ENCODE measurements at places on chromosomes 7 and 10.

DNA sequence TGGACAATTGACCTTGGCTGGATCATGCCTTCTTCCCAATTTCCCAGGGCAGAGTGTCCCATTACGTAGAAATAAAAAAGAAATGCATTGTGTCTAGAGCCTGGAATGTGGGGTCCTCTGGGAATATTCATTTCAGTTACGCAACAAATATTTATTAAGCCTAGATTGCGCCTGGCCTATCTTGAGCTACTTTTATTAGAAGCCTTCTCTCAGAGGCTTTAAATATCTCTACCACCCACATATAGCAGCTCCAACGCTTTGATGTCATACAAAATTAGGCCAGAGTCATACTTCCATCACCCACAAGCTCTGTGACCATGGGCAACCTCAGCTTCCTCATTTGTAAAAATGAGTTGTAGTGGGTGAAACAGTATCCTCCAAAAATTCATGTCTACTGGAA, 24.9 kb upstream of the CARD11 start:
- DNase-seq = peak; percentile 30

DNA sequence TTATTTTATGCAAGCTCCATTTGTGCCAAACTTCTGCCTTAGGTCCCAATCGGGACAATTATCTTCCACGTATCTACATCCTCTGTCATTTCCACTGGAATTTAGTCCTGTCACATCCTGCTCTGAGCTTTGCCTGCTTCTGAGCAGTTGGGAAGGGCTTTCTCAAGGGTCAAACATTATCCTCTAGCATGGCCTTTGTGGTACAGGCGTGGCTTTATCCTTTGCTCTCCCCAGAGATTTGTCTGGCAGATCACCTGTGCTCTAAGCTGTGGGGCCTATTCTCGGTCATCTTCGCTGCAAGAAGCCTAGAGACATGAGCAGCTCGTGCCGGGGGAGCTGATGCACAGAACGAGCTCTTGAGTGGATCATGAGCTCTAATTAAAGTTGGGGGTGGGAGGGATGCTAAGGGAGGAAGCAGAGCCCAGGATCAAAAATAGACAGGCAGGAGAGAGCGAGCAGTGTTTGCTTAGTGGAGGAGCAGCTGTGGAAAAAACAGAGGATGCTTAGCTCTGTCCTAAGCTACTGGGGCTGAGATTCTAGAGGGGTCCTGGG, 19.8 kb upstream of the TMEM273 start:
- no peak for DNase-seq

- no peak for DNase-seq
These were observed 948 bp downstream of the TMEM229A start for GRCh38 chr7:124031919-124032318.

- DNase-seq = no peak
These were observed 484.0 kb upstream of the FZD8 start for GRCh38 chr10:36126076-36126475.

DNA sequence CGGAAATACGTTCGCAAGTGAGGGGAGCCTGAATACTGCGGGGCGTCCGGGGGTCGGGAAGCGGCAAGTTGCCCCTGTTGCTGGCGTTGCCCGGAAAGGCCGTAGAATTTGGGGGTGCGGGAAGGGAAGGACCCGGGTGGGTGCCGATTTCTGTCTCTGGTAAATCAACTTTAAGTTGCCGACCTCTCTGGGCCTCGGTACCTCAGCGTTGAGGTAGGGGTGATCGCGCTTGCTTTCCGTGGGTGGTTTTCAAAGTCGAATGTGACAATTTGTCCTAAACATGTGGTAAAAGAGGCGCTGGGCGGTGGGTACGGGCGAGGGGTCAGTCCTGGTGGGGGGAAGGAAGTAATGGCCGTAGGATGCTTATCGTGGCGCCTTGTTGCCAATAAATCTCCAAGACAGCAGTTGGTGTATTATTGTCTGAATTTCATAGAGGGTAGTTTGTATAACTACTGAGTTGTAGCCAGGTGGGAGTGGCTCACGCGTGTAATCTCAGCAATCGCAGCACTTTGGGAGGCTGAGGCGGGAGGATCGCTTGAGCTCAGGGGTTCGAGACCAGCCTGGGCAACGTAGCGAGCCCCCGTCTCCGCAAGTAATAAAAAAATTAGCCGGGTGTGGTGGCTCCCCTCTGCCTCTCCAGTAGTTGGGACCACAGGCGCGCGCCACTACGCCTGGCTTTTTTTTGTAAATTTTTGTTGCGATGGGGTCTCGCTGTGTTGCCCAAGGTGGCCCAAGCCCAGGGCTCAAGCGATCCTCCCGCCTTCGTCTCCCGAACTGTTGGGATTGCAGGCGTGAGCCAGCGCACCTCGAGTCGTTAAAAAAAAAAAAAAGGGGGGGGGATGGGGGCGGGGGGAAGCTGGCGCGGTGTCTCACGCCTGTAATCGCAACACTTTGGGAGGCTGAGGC, 644 bp downstream of the BUD23 start:
- DNase-seq = no peak

- no peak for DNase-seq
These were observed 37.4 kb downstream of the VTI1A start for GRCh38 chr10:112484399-112484798.

GRCh38 chr10:71005337-71006305, 117.3 kb upstream of the PCBD1 start:
- no peak for DNase-seq

DNA sequence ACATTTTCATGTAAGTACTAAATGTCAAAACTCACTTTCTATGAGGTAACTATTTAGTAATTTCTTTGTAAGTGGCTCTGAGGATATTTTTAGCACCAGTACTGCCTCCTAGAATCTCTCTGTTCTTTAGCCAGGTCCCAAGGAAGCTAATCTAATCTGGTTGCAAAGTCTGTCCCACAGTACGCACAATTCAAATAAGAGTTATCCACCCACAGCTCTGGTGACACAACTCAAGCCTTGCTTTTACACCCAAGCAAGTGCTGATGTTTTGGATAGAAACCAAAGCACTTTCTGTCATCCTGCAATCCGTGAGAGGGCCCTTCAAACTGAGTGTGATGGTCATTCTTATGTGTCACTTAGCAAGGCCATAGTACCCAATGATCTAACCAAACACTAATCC, 14.5 kb downstream of the GIMAP5 start:
- DNase-seq = no peak

GRCh38 chr10:78508955-78509748, 475.5 kb downstream of the RPS24 start:
- no peak for DNase-seq

DNA sequence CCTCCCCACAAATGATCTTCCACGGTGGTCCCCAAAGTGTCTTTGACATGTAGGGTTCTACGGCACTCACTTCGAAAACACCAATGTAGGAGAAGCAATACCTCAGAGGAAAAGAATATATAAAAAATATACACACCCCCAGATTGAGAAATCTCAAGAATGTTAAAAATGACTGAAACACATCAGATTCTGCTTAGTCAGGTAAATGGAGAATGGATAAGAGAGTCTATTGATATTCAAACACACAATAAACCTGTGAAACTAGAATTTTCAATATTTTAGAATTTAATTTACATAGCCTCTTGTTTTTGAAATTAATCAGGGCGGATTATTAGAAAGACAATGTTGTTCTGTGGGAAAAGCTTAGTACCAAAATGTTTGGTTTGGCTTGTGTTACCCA, 712.4 kb downstream of the GATA3 start:
- DNase-seq = no peak

GRCh38 chr7:117134889-117135552, 181.7 kb downstream of the ST7 start:
- peak; percentile 30 for DNase-seq

GRCh38 chr10:115830265-115830970, 442.6 kb downstream of the GFRA1 start:
- no peak for DNase-seq

DNA sequence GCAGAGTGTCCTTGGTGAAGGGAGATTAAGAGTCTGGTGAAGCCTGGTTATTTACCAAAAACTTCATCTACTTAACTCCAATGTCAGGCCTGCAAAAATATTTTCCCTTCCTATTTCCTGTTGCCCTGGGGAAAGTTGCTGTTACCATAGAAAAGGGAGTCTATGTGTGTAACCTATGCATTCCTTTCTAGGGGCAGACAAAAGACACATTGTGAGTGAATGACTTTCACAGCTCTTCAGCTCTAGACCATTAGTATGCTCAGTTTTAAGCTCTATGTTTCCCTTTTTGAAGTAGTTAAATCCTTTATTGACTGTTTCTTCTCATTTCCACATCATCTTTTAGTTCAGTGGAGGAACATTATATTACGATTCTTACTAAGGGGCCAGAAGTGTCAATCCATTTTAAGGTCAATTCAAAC, 45.6 kb upstream of the SGCE start:
- DNase-seq = no peak
